ENCODE measurements at places on chromosomes 5 and 9.

- no peak for DNase-seq
Observed at GRCh38 chr5:32562843-32563242, 22.5 kb upstream of the SUB1 start.

DNA sequence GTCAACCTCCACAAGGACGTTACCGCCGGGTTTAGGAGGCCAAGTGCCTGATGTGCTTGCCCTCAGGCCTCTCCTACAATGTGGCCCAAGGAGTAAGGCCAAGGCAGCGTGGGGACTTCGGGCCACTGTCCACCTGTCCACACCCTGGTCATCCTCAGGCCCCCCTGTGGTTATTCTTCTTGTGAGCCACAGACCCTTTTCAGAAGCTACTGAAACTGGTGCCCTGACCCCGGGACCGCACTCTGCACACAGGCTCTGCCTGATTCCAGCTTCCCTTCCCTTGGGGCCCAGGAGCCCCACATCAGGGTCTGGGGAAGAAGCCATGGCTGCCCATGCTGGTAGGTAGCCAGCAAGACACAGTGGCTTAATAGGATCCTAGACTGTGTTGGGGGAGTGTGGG, 128.8 kb downstream of the OLFM1 start:
- DNase-seq = no peak

- peak; percentile 59 for DNase-seq
Observed at GRCh38 chr9:89498852-89499480, 1.1 kb upstream of the SEMA4D start.

DNA sequence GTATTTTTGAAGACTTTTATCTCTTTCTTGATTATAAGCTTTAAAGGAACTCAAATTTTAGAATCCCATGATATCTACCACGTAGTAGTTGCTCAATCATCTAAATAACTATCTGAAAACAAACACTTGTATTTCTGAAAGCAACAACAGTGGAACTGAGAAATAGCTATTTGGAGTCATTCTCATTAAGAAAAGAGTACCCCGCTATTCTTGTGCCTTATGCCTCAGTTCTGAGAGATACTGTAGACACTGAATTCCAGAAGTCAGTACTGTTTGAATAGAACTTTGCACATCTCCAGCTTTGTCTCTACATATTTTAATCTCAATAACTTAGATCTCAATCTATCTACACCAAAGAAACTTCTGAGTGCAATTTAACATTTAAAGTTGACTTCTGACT, 11.4 kb downstream of the CHD1 start:
- DNase-seq = no peak
